ENCODE measurements at places on chromosomes 2 and 18.

DNA sequence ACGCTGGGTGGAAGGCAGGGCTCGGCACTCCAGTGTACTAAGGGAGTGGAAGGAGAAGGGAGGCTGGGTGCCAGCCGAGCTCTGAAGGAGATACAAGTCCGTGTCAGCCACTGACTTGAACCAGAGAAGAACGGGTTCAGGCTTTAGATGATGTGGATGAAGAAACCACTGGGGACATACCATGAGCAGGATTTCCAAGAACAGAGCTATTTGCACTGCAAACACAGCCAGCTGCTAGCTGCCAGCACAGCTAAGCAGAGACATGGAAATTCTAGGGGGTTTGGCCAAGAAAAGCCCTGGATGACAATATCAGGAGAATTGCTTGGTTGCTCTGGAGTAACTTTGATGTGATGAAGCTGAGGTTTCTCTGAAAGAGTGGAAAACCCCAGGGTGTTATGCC is 5.2 kb downstream of the CD207 start:
- DNase-seq = no peak

- no peak for DNase-seq
Observed at GRCh38 chr18:69838620-69839411, 108.9 kb downstream of the CD226 start.

GRCh38 chr2:128496700-128497099 is 178.0 kb upstream of the HS6ST1 start:
- no peak for DNase-seq

- DNase-seq = no peak
Observed at GRCh38 chr2:234763002-234763873, 188.6 kb upstream of the SH3BP4 start.

- no peak for DNase-seq
Observed at GRCh38 chr2:61834893-61835292, 19.0 kb downstream of the FAM161A start.

DNA sequence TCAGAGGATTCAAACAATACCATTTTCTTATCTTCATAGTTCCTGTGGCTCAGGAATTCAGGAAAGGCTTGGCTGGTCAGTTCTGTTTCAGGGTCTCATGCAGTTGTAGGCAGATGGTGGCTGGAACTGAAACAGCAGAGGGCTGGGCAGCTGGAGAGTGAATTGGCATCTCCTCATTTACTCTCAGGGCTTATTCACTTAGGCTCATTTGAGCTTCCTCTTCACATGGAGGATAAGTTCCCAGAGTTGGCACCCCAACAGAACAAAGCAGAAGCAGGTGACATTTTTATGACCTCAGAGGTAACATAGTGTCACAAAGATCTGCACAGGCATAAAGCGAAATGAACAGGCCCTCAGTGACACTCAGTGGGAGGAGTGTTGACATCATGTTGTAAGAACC is 66.1 kb downstream of the RBBP8 start:
- DNase-seq = no peak

- no peak for DNase-seq
Observed at GRCh38 chr2:24886691-24887304, 33.2 kb downstream of the ADCY3 start.

- no peak for DNase-seq
Observed at GRCh38 chr2:27776097-27776496, 4.6 kb downstream of the MRPL33 start.

DNA sequence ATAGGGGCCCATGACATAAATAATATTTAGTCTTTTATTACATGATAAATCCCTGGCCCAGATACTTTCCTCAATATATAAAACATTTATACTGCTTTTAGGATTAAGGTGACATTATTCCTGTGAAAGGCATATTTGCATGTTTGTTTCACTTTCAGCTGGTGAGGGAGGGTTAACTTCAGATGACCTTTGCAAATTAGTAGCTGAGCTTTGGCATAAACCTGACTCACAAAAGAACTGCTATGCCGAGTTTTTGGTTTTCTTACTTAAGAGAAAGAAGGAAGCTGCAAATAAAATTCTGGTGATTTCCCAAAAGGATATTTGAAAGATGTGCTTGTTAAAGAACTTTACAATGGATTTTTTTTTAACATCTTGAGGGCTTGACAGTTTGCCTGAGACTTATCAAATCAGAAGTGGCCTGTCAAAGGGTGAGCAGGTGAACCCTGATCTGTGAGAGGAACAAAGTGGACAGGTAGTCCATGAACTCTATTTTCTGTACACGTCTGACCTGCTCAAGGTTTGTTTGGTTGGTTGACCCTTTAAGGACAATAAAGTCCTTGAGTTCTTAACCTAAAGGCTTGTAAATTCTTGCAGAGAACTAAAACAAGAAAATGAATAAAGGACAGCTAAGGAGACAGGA is 93.5 kb downstream of the FAM124B start:
- DNase-seq = peak; percentile 68

DNA sequence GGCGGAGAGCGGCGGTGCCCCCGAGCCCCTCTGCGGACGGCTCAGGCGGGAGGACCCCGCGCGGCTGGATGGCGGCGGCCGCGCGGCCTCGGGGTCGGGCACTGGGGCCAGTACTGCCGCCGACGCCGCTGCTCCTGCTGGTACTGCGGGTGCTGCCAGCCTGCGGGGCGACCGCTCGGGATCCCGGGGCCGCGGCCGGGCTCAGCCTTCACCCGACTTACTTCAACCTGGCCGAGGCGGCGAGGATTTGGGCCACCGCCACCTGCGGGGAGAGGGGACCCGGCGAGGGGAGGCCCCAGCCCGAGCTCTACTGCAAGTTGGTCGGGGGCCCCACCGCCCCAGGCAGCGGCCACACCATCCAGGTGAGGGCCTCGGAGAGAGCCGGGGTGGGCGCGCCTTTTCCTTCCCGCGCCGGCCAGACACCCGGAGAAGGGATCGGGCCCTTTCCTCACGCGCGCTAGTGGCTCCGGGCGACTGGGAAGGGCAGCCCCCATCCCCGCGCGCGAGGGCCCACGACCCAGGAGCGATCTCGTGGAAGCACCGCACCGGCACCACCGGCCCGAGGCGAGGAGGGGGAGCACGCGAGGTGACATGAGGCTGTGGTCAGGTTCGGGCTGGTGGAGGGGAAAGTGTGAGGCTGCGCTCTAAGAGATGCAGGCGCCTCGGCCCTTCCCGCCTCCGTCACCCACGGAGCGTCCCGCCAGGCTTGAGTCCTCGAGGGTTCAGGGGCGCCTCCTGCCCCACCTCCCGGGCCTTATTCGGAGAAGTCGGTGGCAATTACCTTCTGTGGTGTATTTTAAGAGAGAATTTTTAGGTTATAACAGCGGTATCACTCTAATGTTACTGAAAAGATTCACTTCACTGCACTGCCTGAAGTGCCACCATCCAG is 607 bp downstream of the LAMA3 start:
- no peak for DNase-seq

DNA sequence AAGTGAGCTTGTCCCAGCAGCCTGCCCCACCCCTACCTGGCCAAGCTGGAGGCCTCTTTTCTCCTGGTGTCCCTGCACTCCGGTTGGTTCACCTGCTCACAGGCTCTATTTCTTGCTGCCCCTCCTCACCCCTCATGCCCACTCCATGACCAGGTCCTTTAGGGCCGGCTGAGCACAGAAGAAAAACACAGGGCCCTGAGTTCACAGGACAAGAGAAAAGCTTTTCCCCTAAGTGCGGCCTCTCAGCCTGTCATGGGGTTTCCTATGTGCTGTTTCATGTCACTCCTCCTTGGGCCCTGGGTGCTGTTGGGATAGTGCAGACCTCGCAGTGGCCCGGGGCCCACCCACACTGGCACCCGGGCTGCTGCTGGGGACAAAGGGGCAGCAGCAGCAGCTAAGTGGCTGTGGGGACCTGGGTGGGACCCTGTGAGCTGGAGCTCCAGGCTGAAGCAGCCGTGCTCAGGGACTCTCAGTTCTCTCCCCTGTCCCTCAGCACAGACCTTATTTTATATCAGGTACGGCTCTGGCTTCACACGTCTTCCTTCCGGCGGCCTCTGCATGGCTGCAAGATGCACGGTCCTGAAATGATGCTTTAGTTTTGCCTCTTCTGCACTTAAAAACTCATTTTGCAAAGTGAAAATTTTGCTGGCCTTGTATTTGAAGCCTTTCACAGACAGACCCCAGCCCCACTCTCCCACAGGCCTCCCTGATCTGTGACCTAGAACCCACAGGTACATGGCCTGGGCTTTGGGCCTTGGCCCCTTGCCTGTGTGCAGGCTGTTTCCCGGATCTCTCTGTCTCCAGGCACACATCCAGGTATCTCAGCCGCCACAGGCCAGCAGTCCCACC is 71.8 kb downstream of the SH3RF3 start:
- DNase-seq = no peak

DNA sequence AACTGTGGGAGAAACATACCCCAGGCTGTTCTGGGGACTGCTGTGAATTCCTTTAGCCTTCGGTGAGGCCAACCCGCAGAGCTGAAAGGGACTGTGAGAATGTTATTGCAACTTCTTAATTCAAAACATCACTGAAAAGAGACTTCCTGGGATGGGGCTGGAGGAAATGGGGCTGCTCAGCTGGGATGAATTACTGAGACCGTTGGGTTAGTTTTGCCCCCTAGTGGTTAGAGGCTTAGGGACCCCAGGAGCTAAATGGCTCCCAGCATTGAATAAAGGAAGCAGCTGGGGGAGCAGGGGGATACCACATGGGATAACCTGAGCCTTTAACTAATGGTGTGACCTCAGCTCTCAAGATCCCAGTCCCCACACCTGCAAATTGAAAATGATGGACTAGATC is 941.1 kb upstream of the FANCL start:
- no peak for DNase-seq

GRCh38 chr2:128275498-128276045 is 43.1 kb downstream of the HS6ST1 start:
- DNase-seq = no peak

DNA sequence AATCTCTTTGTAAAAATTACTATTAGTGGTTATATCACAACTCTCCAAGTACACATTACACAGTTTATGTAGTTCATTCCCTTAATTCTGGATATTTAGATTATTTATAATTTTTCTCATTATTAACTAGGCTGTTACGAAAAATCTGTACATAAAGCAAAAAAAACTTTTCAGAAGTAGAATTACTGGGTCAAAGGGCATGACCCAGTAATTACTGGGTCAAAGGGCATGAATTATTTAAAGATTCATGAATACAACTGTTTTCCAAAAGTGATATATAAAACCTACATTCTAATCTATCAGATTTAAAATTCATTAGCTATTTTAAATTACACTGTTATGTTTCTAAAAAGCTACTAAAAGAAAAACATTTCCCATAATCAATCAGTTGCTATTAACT is 55.3 kb downstream of the MSH6 start:
- DNase-seq = no peak

GRCh38 chr2:24926602-24927252 is 6.7 kb upstream of the ADCY3 start:
- DNase-seq = no peak

- no peak for DNase-seq
Observed at GRCh38 chr2:9170458-9171130, 36.0 kb upstream of the ASAP2 start.

DNA sequence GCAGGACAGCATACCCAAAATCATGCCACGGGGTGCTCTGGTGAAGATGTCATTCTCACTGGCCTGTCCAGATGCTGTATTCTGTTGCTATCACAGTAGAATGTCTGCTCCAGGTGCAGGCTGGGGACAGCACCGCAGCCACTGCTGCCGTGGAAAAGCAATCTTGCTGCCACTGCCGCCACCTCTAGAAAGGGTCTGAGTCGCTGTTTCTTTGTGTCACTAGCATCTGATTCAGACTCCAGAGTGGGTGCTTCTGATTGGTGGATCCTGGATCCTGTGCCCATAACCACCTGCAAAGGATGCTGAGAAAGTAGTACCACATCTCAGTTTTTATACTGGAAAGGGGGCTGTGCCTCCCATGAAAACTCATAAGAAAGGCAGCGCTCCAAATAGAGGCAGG is 45.3 kb upstream of the CTLA4 start:
- no peak for DNase-seq

Data from MM.1S (cell line).